ENCODE measurements at places on chromosomes 5 and 9. TPM values are rescaled to one million over a fixed set of nuclear protein-coding genes. Genes with fewer than 3 reads are reported as not detected.

The NOTCH1 gene
- total RNA-seq, result 77.2 TPM

The IFNB1 gene
- total RNA-seq, result not detected

The MAMDC4 gene
- 8.1 TPM for total RNA-seq

The SURF1 gene
- total RNA-seq, result 45.0 TPM

The RAD17 gene
- 26.6 TPM for total RNA-seq

The IFNK gene
- total RNA-seq, result not detected

The NDUFS4 gene
- 73.9 TPM for total RNA-seq

The TTC23L gene
- 1.7 TPM for total RNA-seq

The PCDHGB5 gene
- 12.3 TPM for total RNA-seq

The CENPK gene
- 3.5 TPM for total RNA-seq

The CD180 gene
- 3.3 TPM for total RNA-seq

The PRXL2C gene
- total RNA-seq, result 19.8 TPM

The EXD3 gene
- total RNA-seq, result 44.5 TPM
